ENCODE measurements at places on chromosomes 6 and 20. TPM values are rescaled to one million over a fixed set of nuclear protein-coding genes. Genes with fewer than 3 reads are reported as not detected.
A peak's percentile ranks its signal among the peaks of the same experiment; 100 is the strongest.

- no peak overlapping the region for H3K27ac ChIP-seq
- H3K36me3 ChIP-seq, result no peaks in the 10 kb centered on the region
- DNase-seq, result no peak
Observed at GRCh38 chr6:21831521-21832291, 238.2 kb downstream of the SOX4 start.

GRCh38 chr6:100493206-100493888 is 28.6 kb upstream of the SIM1 start:
- H3K36me3 ChIP-seq, result no peaks in the 10 kb centered on the region
- H3K4me1 ChIP-seq, result no peaks in the 10 kb centered on the region
- H3K4me3 ChIP-seq, result no peak overlapping the region
- no peaks in the 10 kb centered on the region for H3K27me3 ChIP-seq
- H3K27ac ChIP-seq, result no peak overlapping the region

The ENPP5 gene
- not detected for total RNA-seq

The HLA-DMB gene
- 106 TPM for total RNA-seq

DNA sequence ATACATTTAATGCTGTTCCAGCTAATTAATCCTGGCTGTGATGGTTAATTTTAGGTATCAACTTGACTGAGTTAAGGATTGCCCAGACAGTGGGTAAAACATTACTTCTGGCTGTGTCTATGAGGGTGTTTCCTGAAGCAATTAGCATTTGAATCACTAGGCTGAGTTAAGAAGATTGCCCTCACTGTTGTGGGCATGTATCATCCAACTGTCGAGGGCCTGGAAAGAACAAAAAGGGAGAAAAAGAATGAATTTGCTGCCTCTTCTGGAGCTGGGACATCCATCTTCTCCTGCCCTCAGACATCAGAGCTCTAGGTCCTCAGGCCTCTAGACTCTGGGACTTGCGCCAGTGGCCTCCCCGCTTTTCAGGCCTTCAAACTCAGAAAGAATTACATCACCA is 34.3 kb downstream of the SDHAF4 start:
- no peak for DNase-seq
- no peaks in the 10 kb centered on the region for H3K27me3 ChIP-seq
- no peak overlapping the region for H3K4me3 ChIP-seq
- no peaks in the 10 kb centered on the region for H3K4me1 ChIP-seq
- no peaks in the 10 kb centered on the region for H3K36me3 ChIP-seq

- no peaks in the 10 kb centered on the region for H3K36me3 ChIP-seq
- DNase-seq, result no peak
- H3K27me3 ChIP-seq, result no peaks in the 10 kb centered on the region
- H3K27ac ChIP-seq, result no peak overlapping the region
- H3K4me3 ChIP-seq, result no peak overlapping the region
Observed at GRCh38 chr20:16115911-16116552, 457.2 kb downstream of the KIF16B start.

DNA sequence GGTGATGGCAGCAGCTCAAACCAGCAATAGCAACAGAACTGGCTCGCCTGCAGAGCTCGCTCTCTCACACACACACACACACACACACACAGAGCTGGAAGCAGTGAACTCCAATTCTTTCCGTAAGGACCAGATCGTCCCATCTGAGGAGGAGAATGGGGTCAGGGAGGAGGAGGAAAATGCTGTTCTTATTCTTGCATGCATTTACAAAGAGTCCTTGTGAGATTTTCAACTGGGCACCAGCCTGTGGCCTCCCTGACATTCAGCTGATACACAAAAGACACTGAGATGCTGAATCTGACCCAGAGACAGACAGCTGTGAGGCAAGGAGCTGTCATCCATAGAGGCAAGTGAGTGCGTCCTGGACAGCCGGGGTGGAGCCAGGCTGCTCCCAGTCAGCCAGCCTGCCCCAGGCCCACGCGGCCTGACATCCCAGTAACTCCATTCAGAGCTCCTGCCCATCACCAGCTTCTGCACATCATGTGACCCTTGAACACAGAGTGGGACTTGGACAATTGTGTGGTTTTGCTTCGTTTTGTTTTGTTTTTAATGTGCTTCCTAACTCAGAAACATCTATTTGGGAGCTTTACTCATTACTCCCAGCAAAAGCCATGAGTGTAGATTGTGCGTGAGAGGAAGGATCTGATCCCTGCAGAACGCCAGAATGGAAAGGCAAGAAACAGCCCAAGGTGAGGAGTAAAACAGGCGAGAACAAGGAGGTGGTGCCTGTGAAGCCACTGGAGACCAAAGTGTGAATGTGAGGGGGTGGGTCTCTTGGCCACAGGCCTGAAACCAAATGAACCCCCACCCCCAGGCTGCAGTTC is 2.1 kb downstream of the SERPINB9 start:
- no peaks in the 10 kb centered on the region for H3K36me3 ChIP-seq
- H3K4me3 ChIP-seq, result peak overlapping the region; percentile 57
- H3K27ac ChIP-seq, result no peak overlapping the region
- H3K4me1 ChIP-seq, result peaks cover 29% of the 10 kb centered on the region
- DNase-seq, result no peak

The C20orf141 gene
- total RNA-seq, result not detected

DNA sequence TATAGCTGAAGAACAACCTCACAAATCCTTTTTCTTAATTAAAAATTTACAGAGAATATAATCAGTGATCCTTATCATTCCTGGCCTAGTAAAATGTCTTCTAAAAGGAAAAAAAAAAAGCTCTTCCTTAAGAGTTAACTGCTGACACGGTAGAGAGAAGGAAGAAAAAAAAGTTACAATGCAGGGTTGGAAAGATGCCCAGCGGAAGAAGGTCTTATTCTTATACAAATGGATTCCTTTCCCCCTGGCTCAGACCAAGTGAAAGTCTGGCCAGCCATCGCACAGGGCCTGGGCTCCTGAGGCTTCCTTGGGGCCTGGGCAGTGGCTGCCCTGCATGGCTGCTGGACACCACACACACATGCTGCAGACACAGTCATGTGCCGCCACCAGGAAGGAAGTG is 688.6 kb downstream of the TENT5A start:
- no peak for DNase-seq
- H3K4me3 ChIP-seq, result no peak overlapping the region
- no peaks in the 10 kb centered on the region for H3K4me1 ChIP-seq

- no peaks in the 10 kb centered on the region for H3K4me1 ChIP-seq
- H3K27me3 ChIP-seq, result no peaks in the 10 kb centered on the region
- no peaks in the 10 kb centered on the region for H3K36me3 ChIP-seq
- H3K27ac ChIP-seq, result no peak overlapping the region
Observed at GRCh38 chr6:69846770-69847491, 19.4 kb upstream of the COL19A1 start.

- H3K27me3 ChIP-seq, result no peaks in the 10 kb centered on the region
- no peaks in the 10 kb centered on the region for H3K36me3 ChIP-seq
- no peak for DNase-seq
- no peak overlapping the region for H3K4me3 ChIP-seq
- H3K27ac ChIP-seq, result no peak overlapping the region
Observed at GRCh38 chr6:169981969-169982368, 230.5 kb downstream of the ERMARD start.

- DNase-seq, result no peak
- no peaks in the 10 kb centered on the region for H3K27me3 ChIP-seq
- no peak overlapping the region for H3K27ac ChIP-seq
- no peaks in the 10 kb centered on the region for H3K4me1 ChIP-seq
- no peaks in the 10 kb centered on the region for H3K36me3 ChIP-seq
Observed at GRCh38 chr6:65052626-65053025, 654.4 kb downstream of the EYS start.

GRCh38 chr6:50840811-50841192 is 22.1 kb downstream of the TFAP2B start:
- H3K27me3 ChIP-seq, result peaks cover 7% of the 10 kb centered on the region
- H3K27ac ChIP-seq, result no peak overlapping the region
- H3K4me1 ChIP-seq, result no peaks in the 10 kb centered on the region
- no peaks in the 10 kb centered on the region for H3K36me3 ChIP-seq

DNA sequence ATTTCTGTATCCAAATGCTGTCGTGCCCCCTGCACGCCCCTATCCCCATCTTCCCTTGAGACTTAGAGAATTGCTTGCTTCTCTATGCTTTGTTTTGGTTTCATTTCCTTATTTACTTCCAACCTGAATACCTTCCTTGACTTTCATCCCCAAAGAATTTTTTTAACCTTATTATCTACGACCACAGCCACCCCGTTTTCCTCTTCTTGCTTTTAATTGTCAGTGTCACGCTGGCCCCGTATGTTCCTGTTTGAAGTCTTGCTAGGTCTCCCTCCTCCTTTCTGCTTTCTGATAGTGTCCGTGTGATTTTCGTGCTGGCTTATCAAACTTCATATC is 40.1 kb downstream of the RNF217 start:
- no peak overlapping the region for H3K4me3 ChIP-seq
- H3K27ac ChIP-seq, result no peak overlapping the region
- no peaks in the 10 kb centered on the region for H3K4me1 ChIP-seq
- H3K27me3 ChIP-seq, result no peaks in the 10 kb centered on the region

GRCh38 chr6:140830666-140831065 is 1302.1 kb upstream of the GJE1 start:
- H3K27ac ChIP-seq, result no peak overlapping the region
- H3K4me1 ChIP-seq, result no peaks in the 10 kb centered on the region
- H3K36me3 ChIP-seq, result no peaks in the 10 kb centered on the region
- no peak overlapping the region for H3K4me3 ChIP-seq
- H3K27me3 ChIP-seq, result no peaks in the 10 kb centered on the region

- no peaks in the 10 kb centered on the region for H3K4me1 ChIP-seq
- H3K4me3 ChIP-seq, result no peak overlapping the region
- no peak for DNase-seq
- no peak overlapping the region for H3K27ac ChIP-seq
- H3K27me3 ChIP-seq, result no peaks in the 10 kb centered on the region
- no peaks in the 10 kb centered on the region for H3K36me3 ChIP-seq
Observed at GRCh38 chr6:153980171-153980570, 58.9 kb upstream of the OPRM1 start.

The RGS17 gene
- total RNA-seq, result not detected

The ABHD16B gene
- not detected for total RNA-seq

DNA sequence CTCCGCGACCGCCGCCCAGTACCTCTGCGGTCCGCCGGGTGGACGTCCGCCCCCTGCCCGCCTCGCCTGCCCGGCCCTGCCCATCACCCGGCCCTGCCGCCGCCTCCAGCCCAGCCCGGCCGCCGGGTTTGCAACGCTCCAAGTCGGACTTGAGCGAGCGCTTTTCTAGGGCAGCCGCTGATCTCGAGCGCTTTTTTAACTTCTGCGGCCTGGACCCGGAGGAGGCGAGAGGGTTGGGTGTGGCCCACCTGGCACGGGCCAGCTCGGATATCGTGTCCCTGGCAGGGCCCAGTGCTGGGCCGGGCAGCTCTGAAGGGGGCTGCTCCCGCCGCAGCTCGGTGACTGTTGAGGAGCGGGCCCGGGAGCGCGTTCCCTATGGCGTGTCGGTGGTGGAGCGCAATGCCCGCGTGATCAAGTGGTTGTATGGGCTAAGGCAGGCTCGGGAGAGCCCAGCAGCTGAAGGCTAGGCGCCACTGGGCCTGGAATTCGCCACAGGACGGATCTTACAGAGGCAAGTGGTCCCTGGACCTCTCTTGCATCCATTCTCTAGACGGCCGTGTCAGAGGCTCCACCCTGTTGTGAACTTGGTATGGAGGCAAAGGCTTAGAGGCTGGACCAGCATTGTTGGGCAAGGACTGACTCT is 11.8 kb downstream of the FAM110A start:
- H3K36me3 ChIP-seq, result peaks cover 5% of the 10 kb centered on the region
- H3K27me3 ChIP-seq, result no peaks in the 10 kb centered on the region
- DNase-seq, result no peak
- H3K27ac ChIP-seq, result peak overlapping the region; percentile 68
- H3K4me3 ChIP-seq, result peak overlapping the region; percentile 68

The SLC2A10 gene
- total RNA-seq, result not detected

The MATN4 gene
- not detected for total RNA-seq

GRCh38 chr6:13615792-13616120 is 621 bp downstream of the NOL7 start:
- DNase-seq, result no peak
- no peaks in the 10 kb centered on the region for H3K27me3 ChIP-seq
- peak overlapping the region; percentile 96 for H3K27ac ChIP-seq
- peaks cover 14% of the 10 kb centered on the region for H3K4me1 ChIP-seq
- peak overlapping the region; percentile 94 for H3K4me3 ChIP-seq

The TFAP2D gene
- total RNA-seq, result not detected

DNA sequence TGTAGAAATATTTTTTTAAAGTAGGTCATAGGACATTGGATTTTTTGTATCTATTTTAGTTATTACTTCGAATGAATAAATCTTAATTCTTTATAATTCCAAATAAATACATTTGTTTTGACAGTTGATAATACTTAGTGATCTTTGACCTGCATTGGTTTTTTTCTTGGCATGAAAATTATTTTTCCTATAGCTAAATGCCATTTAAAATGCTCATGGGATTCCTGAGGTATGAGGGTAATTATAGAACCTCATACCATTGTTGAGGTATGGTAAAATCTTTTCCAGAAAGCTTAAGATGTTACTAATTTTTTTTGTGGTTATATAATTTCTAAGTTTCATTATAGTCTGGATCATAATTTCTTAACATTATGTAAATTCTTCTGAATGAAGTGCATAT is 8.3 kb downstream of the PM20D2 start:
- H3K4me1 ChIP-seq, result no peaks in the 10 kb centered on the region
- DNase-seq, result no peak
- H3K27me3 ChIP-seq, result no peaks in the 10 kb centered on the region
- H3K27ac ChIP-seq, result no peak overlapping the region
- H3K4me3 ChIP-seq, result no peak overlapping the region
- H3K36me3 ChIP-seq, result no peaks in the 10 kb centered on the region

DNA sequence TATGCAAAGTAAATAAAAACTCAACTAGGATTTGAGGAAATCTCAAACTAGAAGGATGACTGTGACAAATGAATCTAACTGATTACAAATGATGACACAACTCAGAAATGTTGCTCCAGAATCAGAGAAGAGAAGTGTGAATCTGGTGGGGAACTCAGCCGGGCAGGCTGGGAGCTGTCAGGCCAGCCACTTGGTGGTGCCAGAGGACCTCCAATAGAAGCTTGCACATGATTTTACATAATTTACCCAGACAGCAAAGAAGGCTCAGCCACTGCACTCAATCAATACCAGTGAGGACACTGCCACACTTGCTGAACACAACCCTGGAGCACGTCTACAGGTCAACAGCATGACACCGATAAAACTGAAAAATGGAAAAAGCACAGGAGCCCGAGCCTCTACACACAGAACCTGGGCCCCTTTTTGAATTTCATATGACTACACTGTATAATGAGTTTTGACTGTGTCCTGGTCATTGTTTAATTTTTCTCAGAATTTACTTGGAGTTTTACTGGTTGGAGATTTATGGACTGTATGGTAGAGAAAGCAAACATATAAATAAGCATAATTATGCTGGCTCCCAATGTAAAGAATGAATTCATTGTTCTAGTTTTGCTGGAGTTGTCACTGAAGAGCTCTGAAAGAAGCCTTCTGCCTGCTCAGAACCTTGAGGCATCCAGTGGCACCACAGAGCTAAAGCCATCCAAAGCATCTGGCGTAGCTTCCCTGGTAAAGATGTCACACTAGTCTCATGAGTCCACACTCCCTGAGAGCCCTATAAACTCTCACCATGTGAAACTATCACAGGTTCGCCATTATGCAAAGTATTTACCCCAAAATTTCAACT is 296.5 kb downstream of the THBS2 start:
- no peak for DNase-seq
- H3K27ac ChIP-seq, result no peak overlapping the region
- no peak overlapping the region for H3K4me3 ChIP-seq
- no peaks in the 10 kb centered on the region for H3K4me1 ChIP-seq
- H3K27me3 ChIP-seq, result no peaks in the 10 kb centered on the region

The LINC00237 gene
- total RNA-seq, result not detected
